ENCODE measurements at places on chromosomes 11 and 22. TPM values are rescaled to one million over a fixed set of nuclear protein-coding genes. Genes with fewer than 3 reads are reported as not detected.
A peak's percentile ranks its signal among the peaks of the same experiment; 100 is the strongest.

DNA sequence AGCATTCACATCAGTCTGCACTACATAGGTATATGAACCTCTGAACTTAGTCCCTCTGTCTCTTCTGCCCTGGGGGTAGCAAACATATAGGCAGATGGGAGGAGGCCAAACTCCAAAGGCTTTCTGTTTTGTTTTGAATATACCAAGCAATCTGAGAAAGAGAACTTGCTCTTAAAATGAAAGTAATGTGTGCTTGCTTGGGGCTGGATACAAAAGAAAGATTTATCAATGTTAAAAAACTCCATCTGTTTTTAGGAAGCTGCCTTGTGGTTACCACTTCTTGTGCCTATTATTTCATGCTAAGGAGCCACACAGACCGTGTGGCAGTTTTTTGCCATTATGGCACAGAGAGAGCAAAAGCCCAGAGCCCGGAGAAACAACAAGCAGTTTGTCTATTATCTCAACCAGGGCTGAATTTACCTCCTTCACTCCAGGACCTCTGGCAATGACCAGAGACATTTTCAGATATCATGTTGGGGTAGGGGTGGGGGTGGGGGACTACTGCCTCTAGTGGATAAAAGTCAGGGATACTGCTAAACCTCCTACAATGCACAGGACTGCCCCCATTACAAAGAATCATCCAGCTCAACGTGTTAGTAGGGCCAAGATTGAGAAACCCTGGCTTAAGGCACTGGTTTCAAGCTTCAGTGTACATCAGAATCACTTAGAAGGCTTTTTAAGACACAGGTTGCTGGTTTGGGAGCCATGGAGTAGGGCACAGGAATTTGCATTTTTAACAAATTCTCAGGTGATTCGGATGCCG is 124.2 kb downstream of the APIP start:
- no peak for DNase-seq

DNA sequence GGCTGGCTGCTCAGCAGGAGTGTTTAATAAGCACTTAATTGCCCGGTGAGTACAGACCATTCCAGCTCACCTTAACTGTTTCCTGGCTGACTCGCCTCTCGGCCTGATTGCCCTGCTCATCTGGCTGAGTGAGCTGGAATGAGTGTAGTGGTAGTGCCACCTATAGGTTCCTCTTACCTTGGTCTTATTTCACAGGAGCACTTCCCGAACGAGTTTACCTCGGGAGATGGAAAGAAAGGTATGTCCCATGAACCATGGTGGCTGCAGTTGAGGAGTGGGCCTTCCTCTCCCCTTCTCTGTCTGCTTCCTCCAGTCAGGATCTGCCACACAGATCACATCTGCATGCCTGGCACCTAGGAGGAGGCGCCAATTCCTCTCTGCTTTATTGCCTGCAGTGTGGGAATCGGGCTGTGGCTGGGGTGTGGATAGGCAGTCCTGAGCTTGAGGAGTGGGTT is 26.7 kb downstream of the UPB1 start:
- peak; percentile 40 for DNase-seq

SCGB1D2 gene
- total RNA-seq, result not detected

PGR gene
- not detected for total RNA-seq

DNA sequence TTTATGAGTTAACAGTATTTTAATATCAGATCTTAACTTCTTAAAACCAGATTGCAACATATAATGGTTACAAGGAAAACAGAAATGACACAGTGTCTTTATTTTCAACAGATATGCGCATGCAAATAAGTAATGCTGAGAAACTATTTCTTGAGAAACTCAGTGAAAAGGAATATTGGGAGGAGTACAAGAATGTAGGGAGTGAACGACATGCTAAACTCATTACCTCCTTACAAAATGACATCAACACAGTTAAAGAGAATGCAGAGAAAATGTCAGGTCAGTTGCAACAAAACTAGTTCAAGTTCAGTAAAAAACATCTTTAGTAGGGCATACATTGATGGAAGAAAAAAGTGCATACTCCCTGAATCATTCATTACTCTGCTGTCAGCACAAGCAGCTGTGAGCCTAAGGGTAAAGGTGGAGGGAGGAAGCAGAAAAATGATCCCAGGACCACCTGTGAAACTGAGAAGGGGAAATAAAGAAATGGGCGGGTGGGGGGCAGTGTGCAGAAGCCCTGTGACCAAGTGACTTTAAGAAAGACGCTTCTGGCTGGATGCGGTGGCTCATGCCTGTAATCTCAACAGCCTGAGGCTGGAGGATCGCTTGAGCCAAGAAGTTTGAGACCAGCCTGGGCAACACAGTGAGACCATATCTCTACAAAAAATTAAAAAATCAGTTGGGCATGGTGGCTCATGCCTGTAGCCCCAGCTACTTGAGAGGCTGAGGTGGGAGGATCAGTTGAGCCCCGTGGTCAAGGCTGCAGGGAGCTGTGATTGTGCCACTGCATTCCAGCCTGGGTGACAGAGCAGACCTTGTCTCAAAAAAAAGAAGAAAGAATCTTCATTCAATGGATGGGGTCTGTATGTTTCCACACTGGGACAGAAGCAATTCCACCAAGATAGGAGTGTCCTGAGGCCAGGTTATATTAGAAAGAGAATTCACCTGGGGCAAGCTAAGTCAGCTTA is 31.2 kb downstream of the CCDC83 start:
- DNase-seq, result no peak

DNA sequence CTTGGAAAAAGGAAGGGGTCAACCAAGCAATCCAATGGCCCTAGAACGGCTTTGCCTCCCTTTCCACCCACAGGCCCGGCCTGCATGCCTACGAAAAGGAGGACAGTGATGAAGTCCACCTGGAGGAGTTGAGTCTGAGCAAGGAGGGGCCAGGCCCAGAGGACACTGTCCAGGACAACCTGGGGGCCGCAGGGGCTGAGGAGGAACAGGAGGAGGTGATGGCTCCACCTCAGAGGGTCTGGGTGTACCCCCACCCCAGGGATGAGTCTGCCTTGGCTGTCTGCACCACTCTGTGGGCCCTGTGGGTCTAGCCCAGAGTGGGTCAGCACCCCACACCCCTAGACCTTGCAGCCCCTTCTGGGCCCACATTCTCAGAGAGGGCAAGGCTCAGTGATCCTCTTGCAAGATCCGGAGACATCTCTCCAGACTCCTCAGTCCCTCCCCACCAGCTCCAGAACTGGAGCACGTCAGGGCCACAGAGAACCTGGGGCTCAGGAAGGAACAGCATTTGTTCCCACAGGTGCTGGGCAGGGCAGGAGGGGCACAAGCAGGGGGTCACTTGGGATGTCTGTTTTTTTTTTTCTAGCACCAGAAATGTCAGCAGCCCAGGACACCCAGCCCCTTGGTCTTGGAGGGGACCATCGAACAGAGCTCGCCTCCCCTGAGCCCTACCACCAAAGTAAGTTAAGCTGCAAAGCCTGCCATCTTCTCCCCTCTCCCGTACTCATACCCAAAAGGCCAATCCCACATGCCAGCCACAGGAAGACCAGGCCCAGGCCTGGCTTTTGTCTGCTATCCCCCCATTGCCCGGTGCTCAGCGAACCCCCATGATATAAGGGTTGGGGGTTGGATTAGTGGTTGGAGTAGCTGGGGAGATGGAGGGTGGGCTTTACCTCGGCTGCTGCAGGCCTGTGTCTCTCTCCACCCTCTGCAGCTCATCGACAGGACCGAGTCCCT is 8.1 kb downstream of the PRR33 start:
- DNase-seq, result no peak

TSPAN18 gene
- not detected for total RNA-seq

- no peak for DNase-seq
Measured at GRCh38 chr11:78138291-78138690, 1.1 kb downstream of the ALG8 start.

DNA sequence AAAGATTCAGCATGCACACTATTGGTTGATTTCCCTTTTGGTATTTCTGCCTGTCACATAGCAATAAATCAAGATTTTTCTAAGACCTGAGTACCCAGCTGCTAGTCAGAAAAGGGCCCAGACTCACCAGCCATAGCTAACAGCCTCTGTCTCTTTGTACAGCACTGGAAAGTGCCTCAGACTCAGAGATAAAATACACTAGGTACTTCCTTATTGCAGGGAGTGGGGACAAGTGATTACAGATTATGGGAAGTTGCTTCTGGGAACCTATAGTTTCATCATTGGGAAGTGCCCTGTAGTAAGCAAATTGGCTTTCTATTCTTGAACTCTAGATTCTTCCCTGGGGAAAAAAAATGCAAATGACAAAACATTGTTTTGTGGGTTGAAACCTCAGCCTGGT is at the start of gene CASP5:
Gene CASP5 (minus strand): TSS at position 166 of the 400 bp plus-strand sequence. CDS start 32 bp downstream, at position 134.
- no peak for DNase-seq

Measured in LHCN-M2 (cell line).